ENCODE measurements at places on chromosomes 7 and 10.

DNA sequence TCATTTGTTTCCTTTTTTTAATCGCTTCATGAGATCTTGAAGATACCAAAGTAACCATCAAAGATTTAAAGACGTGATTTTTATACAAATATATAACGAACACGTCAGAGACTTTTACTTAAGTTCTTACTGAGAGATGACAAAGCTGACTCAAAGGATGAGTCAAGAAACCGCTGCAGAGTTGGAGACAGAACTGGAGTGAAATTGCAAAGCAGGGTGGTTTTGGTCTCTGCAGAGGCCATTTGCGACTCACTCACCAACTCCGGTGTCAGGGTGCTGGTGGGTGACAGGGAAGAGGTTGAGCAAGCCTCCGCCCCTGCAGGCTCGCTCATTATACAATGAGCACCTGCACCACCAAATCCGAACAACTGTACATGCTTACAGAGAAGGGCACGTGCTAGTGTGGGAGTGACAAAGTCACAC, 75.2 kb downstream of the DNAJB6 start:
- no peak for DNase-seq

DNA sequence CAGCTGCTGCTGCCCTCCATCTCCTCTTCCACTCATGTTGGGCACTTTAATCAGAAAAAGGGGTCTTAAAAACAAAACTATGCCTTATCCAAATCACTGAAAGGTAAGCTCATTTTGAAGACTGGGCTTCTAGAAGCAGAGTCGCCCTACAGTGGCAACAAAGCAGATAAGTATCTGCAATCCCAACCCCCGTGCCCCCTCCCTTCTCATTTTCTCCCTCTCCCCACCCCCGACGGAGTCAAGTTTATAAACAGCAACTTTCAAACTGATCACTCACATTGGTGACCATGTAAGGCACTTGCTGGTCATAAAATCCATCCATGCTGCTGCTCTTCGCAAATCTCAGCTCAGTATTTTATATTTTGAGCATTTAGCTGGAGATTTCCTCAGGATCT, 738 bp downstream of the ETV1 start:
- DNase-seq = peak; percentile 18

DNA sequence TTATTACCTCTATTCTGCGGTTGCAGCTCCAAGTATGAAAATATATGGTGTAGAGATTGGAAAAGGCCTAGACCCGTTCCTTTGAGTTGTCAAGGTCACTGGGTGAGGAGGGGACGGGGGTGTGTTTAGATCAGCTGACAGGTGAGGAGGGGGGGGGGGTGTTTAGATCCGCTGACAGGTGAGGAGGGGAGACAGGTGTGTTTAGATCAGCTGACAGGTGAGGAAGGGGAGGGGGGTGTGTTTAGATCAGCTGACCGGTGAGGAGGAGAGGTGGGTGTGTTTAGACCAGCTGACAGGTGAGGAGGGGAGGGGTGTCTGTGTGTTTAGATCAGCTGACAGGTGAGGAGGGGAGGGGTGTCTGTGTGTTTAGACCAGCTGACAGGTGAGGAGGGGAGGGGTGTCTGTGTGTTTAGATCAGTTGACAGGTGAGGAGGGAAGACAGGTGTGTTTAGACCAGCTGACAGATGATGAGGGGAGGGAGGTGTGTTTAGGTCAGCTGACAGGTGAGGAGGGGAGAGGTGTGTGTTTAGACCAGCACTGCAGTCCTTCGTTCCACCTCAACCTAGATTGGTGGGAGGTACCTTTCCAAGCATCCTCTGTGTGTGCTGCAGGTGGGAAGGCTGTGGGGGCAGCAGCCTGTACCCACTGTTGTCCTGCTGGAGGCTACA, 655.0 kb upstream of the ADARB2 start:
- no peak for DNase-seq

DNA sequence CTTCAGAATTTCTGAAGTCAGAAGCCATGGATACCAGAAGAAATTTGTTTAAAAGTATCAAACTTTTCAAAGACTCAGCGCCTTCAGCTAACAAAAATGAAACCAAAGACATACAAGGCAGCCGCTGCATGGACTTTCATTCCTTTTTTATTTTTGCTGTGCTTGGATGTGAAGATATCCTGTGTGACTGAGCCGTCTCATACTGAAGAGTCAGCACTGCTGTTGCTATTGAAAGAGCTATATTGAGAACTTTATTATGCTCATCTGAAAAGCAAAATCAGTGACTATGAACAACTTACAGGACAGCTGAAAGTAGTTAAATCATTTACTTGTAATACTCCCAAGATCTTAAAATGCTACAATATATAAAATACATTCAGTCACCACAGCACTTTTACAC, 809.2 kb downstream of the NXPH1 start:
- no peak for DNase-seq

GRCh38 chr7:55464422-55464821, 99.3 kb downstream of the LANCL2 start:
- no peak for DNase-seq

DNA sequence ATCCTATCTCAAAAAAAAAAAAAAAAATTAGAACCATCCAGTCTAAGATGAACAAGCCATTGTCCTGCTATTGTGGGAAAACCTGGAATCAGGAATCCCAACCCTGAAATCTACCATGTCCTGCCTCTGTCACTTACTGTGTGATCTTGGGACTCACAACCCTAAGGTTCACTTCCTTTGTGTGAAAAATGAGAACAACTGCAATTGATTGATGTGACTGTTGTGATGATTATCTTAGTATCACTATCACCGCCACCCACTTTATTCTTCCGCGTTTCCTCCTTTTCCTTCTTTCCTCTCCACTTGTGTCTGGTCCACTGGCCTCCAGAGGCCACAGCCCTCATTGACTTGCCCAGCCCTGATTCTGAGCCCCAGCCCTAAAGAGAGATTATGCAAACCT, 12.6 kb upstream of the PRTFDC1 start:
- no peak for DNase-seq

GRCh38 chr7:37108615-37109014, 340.0 kb downstream of the ELMO1 start:
- no peak for DNase-seq

GRCh38 chr7:32259931-32260596, 189.9 kb upstream of the PDE1C start:
- DNase-seq = no peak

DNA sequence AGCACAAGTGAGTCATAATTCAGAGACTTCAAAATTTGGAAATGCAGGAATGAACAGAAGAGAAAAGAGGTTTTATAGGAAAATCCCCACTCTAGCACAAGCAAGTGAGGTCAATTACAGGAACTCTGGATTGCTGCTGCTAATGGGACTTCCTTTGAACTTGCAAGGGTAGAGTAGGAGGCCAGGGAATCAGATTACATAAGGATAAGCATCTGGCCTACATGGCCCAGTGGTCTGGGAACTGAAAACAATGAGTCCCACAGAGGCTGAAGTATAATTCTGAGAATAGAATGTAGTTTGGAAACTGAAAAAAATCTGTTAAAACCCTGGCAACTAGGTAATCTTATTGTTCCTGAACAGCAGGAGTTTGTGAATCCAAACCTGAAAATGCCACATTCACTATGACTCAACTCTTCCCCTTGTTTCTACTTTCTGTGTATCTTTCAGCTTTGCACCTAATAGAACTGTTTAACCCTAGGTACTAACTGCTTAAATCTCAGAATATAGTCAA, 66.5 kb downstream of the CTNNA3 start:
- no peak for DNase-seq

GRCh38 chr7:101125989-101126650, 784 bp upstream of the SERPINE1 start:
- DNase-seq = no peak

- DNase-seq = no peak
Observed at GRCh38 chr10:30828680-30829079, 199.1 kb upstream of the LYZL2 start.

DNA sequence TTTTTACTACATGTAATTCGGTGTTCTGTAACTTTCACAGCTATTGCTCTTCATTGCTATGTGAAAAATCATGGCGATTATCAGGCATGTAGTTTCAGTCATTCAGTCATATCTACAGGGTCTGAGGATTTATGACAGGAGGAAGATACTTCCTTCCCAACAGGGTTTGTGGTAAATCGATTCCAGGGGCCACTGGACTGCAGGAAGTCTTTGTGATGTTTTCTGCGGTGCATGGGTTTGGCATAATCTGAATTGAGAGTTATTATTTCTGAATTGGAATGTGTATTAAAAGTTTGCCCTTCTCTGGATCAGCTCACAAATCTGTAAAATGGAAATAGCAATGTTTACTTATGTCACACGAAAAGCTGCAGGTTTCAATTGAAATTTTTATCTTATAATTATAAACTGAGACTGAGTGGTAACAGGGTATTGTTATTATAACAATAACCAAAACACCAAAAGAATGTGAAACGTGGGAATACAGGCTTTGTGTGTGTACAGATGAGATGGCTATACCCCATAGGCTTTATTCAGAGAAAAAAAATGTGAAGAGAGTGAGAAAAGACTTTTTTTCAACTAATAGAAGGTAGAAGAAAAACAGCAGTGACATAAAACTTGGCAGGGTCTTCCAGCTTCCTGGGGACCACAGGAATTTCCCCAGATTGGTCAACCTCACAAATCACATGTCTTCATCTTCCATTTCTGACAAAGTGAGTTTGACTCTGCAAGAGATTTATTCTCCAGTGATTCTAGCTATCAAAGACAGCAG, 307.7 kb upstream of the NFE2L3 start:
- DNase-seq = no peak

GRCh38 chr10:132273304-132273944, 34.3 kb downstream of the STK32C start:
- DNase-seq = no peak

DNA sequence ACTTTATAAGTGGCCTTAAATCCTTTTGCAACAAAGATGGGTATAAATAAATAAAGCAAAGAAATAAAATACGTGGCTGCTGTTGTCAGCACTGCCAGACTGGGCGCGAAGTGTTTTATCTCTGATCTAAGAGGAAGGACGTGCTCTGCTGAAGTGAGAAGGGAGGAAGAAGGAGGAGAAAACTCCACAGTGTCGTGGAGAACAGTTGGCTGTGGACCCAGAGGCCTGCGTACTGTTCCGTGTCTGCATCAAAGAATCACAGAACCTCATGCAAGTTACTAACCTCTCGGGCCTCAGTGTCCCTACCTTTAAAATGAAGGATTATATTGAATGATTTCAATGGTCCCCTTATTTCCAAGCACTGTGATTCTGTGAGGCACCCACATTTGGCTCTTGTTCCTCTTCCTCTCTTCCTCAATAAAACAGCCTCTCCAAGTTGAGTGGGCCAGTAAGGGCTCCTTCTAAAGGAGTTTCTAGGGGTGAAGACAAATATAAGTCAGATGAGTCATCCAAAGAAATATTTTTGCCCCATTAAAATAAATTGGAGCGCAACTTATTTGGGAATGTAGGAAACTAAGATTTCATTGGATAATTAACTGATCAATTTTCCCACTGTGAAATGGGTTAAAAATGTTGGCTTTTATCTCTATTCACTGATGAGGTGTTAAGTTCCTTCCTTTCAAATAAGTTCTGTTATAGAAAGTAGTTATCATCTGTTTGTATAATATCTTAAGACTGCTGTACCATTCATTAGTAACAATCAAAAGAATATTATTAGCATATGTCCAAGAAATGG, 126.9 kb upstream of the EFCAB10 start:
- no peak for DNase-seq

DNA sequence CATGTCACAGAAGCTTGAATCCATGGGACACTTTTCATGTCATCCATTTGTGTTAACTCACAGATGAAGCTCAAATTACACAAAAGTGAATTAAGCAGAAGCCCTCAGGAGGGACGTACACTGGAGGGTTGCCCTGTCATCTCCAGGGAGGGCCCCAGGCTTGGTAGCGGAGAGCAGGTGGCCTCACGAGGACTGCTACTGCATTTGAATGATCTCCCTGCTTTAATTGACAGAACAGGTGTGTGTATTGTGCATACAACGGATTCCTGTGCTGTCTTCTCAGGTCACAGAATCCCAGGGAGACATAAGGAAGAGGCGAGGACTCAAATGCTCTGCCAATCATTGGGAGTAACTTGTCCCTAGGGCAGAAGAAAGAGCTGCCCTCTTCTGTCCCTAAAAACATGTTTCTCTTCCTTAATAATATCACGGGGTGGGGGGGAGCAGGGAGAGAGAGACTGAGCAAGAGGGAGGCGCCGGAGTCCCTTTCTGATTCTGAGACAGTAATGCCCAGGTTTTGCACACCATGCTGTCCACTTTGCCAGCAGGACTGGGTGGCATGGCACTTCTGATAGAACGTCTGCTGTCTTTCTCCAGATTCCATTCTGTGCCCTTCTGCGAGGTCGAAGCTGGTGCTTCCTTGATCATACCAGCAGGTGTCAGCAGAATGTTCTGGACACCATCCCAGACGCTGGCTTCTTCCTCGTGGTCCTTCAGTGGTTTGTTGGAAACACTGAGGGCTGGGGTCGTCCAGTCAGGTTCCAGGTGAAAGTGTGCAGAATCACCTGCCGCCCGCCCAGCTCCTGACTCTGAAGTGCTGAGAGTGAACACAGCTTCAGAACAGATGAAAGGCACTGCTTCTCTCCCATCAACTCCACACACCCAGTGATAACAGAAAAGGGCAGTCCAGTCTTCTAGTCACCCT, 26.2 kb upstream of the RASGEF1A start:
- DNase-seq = peak; percentile 33

DNA sequence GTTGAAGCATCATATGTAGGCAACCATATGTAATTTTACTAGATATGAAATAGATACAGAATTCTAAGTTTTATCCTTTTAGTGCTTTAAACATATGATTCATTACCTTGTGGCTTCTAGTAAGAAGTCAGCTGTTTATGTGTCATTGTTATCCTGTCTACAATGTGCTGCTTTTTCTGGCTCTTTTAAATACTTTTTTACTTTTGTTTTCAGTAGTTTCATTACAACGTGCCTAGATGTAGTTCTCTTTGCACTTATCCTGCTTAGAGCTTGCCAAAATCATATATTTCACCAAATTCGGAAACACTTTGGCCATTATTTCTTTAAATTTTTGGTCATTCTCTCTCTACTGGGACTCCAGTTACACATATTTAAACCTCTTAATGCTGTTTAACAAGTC, 26.4 kb downstream of the YAE1 start:
- no peak for DNase-seq

DNA sequence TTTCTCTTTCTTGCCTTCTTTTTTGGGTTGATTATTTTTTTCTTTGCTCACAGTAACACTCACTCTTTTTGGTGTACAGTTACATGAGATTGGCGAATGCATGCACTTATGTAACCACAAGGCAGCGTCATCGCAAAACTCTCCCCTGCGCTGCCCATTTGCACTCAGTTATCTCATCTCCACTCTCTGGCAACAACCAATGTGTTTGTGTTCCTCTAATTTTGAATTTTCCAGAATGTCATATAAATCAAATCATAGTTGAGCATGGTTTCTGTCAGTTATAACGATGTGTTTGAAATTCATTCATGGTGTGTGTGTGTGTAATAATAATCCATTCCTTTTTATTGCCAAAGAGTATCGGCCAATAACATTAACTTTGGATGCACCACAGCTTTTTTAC, 23.0 kb upstream of the IGFBP3 start:
- DNase-seq = no peak
